ENCODE measurements at places on chromosomes 16 and 17.
A peak's percentile ranks its signal among the peaks of the same experiment; 100 is the strongest.

DNA sequence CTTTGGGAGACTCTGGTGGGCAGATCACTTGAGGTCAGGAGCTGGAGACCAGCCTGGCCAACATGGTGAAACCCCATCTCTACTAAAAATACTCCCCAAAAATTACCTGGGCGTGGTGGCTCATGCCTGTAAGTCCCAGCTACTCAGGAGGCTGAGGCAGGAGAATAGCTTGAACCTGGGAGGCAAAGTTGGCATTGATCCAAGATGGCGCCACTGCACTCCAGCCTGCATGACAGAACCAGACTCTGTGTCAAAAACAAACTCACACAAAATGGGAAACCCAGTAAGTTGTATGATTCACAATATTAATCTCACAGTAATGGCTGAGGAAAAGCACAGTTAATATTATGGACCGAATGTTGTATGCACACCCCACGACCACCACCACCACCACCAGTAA lies 24.3 kb downstream of the WSB1 start:
- peak; percentile 47 for DNase-seq

DNA sequence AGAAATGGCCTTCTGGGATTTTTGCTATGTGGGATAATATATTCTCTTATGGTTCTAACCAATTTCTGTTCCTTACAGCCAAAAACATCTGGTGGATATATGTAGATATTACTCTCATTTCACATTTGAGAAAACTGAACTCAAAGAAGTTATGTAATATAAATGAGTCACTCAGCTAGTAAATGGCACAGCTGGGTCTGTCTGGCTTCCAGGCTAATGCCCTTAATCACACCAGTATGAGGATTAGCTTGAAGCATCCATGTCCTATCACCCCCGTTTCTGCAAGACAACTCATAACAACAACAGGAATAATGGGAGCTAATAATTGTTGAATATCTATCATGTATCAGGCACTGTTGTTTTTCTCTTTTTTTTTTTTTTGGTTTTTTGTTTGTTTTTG lies 34.4 kb upstream of the USP7 start:
- no peak for DNase-seq

GRCh38 chr16:85170590-85171003 lies 58.3 kb upstream of the CIBAR2 start:
- DNase-seq = no peak

- DNase-seq = no peak
Observed at GRCh38 chr17:83200231-83200699, 120.9 kb downstream of the METRNL start.

GRCh38 chr17:57420734-57421717 lies 164.7 kb downstream of the MSI2 start:
- no peak for DNase-seq

- no peak for DNase-seq
Observed at GRCh38 chr16:15605839-15606517, 37.0 kb downstream of the MARF1 start.

GRCh38 chr16:16774389-16774788 lies 395.4 kb downstream of the NPIPA7 start:
- no peak for DNase-seq

DNA sequence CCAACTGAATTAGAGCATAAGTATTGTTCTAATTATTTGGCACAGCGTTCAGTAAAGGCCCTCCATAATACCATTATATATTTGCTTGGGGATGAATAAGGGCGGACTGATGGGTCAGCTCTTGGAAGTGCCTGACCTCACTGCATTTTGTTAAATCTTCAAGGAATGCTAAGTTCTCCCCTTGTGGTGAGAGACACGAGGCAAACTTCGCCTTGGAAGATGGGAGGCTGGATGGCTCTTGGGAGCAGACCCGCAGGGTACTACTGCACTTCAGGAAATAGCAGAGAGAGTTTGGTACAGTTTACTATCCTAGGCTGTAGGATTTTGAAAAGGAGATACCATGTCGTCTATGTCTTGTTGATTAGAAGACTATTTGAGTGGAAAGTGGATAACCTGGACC lies 87.0 kb upstream of the RPRML start:
- DNase-seq = no peak

- DNase-seq = peak; percentile 36
Observed at GRCh38 chr17:40909755-40910154, 24.7 kb upstream of the KRT20 start.

DNA sequence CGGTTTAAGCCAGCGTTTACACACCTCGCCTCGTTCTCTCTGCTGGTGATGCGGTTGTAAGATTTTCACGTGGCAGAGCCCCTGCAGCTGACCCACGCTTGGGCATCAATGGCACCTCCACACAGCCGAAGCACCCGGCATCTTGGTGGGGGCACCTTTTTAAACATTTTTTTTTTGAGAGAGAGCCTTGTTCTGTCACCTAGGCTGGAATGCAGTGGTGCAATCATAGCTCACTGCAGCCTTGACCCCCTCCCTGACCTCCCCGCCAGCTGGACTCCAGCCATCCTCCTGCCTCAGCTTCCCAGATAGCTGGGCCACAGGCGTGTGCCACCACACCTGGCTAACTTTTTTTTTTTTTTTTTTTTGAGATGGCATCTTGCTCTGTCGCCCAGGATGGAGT lies 4.9 kb downstream of the WDR90 start:
- no peak for DNase-seq

DNA sequence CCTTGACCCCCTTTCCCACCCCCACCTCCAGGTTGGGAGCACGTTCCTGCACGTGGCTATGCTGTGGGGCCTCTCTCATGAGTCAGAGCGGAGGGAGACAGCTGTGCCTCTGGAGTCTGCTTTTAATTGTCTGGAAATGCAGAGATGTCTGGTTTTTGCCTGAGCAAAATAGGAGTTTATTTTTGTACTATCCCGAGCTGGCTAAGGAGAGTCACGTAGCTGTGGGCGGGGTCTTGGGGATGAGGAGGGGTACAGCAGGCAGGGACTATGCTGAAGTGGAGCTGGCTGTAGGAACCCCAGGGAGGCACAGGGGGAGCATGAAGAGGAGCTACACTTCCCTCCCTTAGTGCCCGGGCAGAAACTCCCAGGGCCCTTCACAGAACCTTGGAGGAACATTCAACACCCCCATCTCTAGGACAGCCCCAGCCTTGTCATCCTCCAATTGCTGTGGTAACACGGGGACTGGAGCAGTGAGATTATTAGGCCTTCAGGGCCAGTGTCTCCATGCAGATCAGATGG lies 44.7 kb upstream of the LGALS9 start:
- DNase-seq = no peak

GRCh38 chr16:67279296-67280089 lies at the start of gene PLEKHG4:
TSS of gene PLEKHG4 (plus strand) at chr16:67279532. CDS start at chr16:67280045, 513 bp downstream.
- peak; percentile 90 for DNase-seq

- peak; percentile 79 for DNase-seq
Observed at GRCh38 chr16:82470620-82471152, 156.1 kb upstream of the CDH13 start.

GRCh38 chr17:49527927-49528651 lies 33.0 kb downstream of the NGFR start:
- no peak for DNase-seq

DNA sequence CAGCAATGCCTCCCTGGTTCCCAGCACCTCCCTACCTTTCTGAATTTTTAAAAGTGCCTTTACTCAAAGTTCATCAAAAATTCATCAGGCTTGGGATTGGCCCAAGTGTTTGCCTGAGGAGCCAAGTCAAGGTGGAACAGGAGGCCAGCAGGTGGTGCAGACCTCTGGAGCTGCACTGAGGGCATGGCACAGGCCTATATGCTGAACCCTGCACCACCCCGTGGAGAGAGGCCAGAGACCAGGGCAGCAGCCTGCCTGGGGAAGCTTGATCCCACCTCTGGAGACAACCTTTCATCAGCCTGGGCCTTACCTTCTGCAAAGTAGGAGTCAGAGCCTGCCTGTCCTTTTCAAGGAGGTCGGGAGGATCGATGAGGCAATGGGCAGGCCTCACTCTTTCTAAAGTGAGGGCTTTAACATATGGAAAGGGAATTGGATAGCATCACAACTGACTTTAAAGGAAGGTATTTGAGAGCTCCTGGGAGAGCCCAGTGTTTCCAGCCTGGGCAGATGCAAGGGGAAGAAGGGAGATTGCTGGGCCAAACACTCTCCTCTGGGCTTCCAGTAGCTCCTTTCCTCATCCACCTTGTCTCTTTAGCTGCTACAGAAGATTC lies 31.8 kb upstream of the TMEM132E start:
- DNase-seq = no peak

GRCh38 chr17:55350825-55351205 lies 70.8 kb downstream of the MMD start:
- DNase-seq = no peak

DNA sequence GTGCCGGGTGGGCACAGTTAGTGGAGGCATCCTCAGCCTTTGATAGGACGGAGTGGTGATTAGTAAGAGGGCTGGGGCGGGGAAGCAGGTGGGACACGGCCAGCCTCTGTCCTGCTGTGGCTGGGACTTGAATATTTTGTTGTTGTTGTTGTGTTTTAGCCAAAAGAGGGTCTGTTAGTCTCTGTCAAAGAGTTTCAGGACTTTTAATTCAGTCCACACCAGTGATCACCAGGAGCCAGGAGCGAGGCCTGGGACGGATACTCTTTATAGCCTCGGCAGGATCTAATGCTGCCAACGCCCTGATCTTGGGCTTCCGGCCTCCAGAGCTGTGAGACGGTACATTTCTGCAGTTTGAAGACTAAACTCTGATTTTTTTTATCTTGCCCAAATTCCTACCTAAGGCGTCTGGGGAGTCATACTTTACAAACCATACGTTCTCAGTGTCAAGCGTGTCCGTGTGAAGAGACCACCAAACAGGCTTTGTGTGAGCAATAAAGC lies 2.9 kb upstream of the RNF213 start:
- DNase-seq = no peak

- no peak for DNase-seq
Observed at GRCh38 chr16:50306287-50306686, 39.9 kb downstream of the ADCY7 start.

GRCh38 chr17:1484060-1484535 lies 8.4 kb downstream of the MYO1C start:
- DNase-seq = no peak

DNA sequence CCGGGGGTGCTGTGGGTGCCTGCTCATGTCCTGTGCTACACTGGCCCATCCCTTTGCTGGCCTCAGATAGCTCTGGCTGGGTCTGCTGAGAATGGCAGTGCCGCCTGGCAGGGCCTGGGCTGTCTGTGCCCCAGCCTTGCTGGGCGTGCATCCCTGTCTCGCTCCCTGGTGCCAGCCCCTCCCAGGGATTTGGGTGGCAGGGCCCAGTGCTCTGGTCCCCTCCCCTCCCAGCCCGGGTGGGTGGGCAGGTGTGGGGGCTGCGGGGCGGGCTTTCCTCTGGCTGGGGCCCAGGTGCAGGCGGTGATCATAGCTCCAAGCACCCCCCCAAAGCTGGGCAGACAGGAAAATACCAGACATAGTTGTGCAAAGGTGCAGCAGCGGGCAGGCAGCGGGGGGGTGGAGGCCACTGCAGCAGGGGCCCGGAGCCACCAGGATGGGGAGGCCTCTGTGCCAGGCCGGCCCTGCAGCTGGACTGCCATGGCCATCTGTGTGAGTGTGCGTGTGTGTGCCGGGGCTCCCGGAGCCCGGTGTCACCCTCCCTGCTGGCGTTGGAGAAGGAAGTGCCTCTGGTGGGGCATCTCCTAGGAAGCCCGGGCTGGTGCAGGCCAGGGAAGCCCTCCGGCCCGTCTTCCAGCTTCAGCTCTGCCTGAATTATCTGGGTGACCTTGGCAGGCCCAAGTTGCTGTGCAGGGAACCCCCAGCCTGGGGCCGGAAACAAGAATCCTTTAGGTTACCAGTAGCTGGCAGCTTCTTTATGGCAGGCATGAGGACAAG lies 7.4 kb downstream of the GLIS2 start:
- no peak for DNase-seq

DNA sequence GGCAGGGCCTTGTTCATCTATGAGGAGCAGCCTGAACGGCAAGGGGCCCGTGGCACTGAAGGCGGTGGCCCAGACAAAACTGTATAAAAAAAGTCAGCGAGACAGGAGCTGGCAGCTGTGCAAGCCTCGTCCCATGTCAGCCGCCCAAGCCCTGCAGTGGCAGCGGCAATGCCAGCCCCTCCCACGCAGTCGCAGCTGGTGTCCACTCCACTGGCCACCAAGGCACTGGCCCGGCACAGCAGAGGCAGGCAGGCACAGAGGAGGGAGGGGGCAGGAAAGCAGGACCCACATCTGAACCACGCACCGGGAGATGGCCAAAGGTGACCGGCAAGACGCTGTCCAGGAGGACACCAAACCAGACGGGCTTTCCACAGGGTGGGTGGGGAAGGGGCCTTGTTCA lies 15.9 kb upstream of the C16orf95 start:
- no peak for DNase-seq

DNA sequence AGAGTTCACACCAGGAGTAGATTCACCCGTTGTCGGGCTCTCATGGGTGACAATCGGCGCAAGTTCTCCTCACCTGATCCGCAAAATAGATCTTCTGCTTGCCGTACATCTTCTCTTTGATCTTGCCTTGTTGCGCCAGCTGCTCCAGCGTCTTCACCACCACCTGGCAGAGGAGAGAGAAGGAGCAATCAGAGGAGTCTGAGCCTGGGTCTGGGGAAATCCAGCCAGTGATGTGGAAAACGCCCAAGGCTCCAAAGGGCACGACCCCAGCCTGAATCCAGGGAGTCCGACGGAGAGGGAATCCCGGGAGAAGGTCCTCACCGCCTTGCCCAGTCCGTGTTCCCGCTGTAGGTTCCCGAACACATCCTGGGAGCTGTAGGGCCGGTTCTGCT lies 393 bp downstream of the PSMC3IP start:
- peak; percentile 67 for DNase-seq

DNA sequence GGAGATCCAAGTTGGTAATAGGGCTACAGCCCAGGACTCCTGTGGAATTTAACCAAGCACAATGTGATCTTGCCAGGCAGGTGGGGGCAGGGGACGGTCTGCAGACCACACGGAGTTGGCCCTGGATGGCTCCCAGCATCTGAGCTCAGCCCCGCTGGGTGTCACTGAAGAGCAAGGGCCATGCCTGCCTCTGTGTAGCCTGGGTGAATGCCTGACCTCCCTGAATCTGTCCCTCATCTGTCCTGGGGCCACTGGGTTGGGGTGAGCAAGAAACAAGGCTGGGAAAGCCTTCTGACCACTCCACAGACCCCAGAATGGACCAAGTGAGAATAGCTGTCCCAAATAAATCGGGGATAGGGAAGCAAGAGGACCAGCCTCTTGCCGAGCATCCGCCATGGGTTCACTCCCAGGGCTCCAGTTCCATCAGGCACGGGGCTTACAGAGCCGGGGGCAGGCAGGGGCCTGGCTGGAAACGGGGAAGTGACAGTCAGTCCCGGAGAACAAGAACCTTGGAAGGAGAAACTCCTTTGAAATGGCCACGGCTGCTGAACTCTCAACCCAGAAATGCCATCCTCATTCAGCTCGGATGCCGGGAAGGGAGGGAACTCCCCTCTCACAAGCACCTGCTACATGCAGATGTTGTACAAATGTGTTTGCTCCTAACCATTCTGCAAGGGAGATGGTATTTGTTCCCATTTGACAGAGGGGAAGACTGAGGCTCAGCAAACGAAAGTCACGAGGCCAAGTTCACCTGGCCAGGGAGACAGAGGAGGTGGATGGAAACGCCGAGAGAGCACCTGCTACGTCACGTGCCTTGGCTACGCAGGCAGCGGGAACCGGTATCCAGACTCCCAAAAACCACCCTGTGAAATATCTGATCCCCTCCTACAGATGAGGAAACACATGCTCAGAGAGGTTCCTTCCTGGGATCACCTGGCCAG lies 50.0 kb downstream of the RMI2 start:
- DNase-seq = no peak
